Smooth muscle cell of bladder (primary cell): ENCODE measurements at places on chromosomes 12 and 14. TPM values are rescaled to one million over a fixed set of nuclear protein-coding genes. Genes with fewer than 3 reads are reported as not detected.

ACSM4 gene
- not detected in 2 replicates for total RNA-seq

KERA gene
- total RNA-seq = not detected in 2 replicates

HECTD4 gene
- total RNA-seq = 16.5 and 19.4 TPM in 2 replicates

DENR gene
- total RNA-seq = 25.6 and 29.1 TPM in 2 replicates

BHLHE41 gene
- total RNA-seq = 0.43 and 2.5 TPM in 2 replicates

PLA2G1B gene
- not detected in 2 replicates for total RNA-seq

INSM2 gene
- not detected in 2 replicates for total RNA-seq
